ENCODE measurements at places on chromosomes 3 and 15.

DNA sequence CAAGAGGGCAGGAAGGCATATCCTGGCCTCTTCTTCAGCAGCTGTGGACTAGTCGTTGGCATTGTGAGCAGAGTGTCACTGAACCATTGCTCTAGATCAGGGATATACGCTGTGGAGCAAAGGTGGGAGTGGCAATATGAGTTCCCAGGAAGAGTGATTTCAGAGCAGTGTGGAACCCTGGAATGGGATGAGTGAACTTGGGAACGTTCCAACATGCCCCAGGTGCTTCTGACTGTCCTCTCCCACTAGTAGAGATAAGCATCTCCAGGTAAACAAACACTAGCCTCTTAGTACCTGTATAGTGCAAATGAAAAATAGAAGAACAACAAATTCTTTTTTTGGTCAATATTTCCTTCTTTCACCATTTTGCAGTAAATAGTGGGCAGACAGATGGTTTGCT, 123.6 kb upstream of the VEPH1 start:
- no peak for DNase-seq

- peak; percentile 76 for DNase-seq
Measured at GRCh38 chr3:16448639-16449070, 64.8 kb downstream of the RFTN1 start.

DNA sequence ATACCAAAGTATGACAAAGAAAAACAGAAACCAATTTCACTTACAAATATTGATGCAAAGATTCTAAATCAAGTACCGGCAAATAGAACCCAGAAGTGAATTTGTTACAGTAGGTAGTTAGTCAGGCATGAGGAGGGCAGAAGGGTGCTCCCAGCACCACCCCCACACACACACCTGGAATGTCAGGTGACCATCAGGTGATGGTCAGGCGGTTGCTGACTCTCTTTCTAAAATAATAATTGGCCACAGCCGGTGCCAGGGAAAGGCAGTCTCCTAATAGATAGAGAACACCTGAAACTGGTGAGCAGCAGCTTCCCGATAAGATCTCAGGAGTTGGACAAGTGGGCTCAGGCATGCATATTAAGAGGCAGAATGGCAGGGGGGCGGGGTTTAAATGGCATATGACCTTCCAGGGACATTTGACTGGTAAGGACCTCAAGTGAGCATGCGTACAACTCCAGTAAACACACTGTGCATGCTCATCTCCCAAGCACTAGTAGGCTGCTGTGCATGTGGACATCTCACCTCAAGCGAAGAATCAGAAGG, 131.1 kb downstream of the ANO10 start:
- DNase-seq = no peak

DNA sequence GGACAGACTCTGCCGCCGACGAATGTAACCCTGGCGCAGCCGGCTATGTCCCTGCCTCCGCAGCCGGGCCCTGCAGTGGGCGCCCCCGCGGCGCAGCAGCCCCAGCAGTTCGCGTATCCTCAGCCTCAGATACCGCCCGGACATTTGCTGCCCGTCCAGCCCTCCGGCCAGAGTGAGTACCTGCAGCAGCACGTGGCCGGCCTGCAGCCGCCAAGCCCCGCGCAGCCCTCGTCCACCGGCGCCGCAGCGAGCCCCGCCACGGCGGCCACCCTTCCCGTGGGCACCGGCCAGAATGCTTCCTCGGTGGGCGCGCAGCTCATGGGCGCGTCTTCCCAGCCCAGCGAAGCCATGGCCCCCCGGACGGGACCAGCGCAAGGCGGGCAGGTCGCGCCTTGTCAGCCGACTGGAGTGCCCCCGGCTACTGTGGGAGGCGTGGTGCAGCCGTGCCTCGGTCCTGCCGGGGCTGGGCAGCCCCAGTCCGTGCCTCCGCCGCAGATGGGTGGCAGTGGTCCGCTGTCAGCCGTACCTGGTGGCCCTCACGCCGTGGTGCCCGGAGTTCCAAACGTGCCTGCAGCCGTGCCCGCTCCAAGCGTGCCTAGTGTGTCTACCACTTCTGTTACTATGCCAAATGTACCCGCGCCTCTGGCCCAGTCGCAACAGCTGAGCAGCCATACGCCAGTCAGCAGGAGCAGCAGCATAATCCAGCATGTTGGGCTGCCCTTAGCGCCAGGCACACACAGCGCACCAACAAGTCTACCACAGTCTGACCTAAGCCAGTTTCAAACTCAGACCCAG, 2.4 kb downstream of the TSC22D2 start:
- peak; percentile 54 for DNase-seq

DNA sequence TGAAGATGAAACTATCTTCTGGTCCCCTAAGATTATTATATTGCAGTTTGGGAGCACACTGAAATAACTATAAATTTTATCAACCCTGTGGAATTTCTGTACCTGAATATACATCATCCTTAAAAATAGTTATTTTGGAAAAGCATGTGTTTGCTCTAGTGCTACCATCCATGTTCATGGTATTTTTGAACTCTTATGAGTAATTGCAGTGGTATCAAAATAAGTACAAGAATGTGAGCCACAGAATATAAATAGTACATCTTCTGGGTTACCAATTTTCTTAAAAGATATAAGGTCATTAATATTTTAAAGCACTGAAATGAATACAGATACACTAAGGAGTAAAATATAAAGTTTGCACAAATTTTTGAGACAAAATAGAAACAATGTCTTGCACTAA, 206.5 kb downstream of the CBLB start:
- no peak for DNase-seq

DNA sequence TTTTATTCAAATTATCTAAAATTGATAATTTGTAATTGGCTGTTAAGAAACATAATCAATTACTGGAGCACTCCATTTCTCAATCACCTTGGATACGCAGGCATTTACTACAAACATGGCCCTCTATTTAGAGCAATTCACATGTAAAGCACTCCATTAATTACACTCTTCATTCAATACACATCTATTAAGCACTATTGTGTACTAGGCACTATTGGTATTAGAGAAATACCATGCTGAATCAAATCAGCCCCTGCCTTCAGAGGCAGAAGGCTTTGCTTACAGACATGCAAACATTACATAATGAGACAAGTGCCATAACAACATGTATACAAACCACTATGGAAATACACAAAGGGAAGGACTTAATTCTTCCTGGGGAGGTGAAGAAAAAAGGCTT, 69.1 kb downstream of the PEAK1 start:
- no peak for DNase-seq
